Adrenal gland (tissue), 19 donors: ENCODE measurements at places on chromosomes 3 and 15.

GRCh38 chr15:29125382-29126207, 144.0 kb downstream of the NSMCE3 start:
- no peak for DNase-seq

DNA sequence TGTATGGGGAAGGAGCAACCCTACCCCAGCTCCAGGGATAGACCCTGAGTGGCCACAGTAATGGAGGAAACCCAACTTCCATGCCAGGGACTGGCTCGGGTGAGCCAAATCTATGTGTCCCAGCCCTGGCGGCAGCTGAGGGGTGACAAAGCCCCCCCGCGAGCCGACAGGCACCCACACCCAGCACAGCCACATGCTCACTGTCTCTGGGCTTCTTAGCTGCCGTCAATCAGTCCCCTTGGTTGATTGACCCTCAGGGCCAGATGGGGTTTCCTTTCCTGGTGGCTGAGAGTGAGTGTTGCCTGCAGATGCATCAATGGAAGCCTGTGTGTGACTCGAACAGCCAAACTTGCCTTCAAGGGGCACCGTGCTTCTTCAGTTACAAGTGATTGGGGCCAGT, 2.1 kb upstream of the OCA2 start:
- DNase-seq = no peak

DNA sequence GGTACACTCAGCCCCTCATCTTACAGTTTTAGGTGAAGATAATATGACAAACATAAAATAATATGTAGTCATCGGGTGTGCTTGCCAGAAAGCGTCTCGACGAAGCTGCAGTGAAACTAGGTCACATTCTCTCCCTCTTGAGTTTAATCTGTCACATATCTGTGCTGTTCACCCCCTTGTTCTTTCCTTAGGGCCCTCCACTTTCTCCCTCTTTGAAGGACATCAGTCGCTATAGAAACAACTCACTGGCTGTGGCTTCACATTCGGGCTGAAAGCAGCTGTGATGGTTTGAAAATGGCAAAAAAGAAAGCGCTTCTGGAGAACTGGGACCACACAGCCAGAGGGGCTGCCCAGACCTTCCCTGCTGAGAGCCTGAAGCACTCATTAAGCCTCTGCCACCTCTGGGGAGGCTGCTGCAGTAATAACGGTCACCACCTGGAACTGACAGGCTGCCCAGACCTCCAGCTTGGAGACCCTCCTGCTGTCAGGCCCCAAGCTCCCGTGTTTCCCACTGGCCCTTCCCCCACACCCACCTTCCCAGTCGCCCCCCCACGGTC, 50.3 kb downstream of the ABTB1 start:
- DNase-seq = no peak

GRCh38 chr3:182612332-182612731, 181.0 kb upstream of the ATP11B start:
- no peak for DNase-seq

GRCh38 chr3:95354489-95354888, 1291.6 kb downstream of the NSUN3 start:
- no peak for DNase-seq

DNA sequence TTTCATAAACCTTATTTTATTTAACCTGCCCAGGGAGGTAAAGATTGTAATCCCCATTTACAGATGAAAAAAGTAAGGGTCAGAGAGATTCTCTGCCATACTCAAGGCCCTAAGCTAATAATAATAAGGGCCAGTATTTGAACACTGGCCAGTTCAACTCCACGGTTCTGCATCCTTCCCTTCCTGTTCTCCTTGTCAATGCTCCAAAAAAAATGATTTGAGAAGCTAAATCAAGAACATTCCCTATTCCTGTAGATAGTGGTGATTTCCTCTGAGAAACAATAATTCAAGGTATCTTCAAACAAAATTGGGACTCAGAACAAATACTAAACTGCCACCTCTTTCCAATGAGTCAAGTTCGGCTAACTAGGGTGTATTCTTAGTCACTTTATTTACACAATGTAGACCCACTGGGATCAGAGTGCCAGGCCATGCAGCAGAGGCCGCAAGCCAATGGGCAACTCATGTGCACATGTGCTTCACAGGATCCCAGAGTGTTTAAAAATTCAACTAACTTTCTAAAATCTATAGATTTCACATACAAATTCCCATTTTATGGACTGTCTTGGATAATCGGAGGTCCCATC, 459.6 kb upstream of the WNT5A start:
- no peak for DNase-seq

GRCh38 chr3:3737531-3737930, 61.7 kb upstream of the LRRN1 start:
- DNase-seq = no peak

DNA sequence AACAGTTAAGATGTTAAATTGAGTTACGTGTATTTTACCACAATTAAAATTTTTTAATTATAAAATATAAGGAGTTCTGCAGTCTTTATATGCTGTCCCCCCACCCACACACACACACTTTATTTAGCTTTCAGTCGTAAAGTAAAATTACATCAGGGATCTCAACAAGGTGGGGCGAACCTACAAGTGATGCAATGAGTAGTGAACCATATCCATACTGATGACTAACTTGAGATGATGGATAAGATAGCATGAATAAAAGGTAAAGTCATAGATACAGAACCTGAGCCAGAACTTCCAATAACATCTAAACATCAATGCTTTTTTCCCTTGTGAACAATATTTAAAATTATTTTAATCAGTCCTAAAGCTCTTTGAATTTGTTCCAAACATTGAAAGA, 77.2 kb downstream of the VPS13C start:
- DNase-seq = no peak

DNA sequence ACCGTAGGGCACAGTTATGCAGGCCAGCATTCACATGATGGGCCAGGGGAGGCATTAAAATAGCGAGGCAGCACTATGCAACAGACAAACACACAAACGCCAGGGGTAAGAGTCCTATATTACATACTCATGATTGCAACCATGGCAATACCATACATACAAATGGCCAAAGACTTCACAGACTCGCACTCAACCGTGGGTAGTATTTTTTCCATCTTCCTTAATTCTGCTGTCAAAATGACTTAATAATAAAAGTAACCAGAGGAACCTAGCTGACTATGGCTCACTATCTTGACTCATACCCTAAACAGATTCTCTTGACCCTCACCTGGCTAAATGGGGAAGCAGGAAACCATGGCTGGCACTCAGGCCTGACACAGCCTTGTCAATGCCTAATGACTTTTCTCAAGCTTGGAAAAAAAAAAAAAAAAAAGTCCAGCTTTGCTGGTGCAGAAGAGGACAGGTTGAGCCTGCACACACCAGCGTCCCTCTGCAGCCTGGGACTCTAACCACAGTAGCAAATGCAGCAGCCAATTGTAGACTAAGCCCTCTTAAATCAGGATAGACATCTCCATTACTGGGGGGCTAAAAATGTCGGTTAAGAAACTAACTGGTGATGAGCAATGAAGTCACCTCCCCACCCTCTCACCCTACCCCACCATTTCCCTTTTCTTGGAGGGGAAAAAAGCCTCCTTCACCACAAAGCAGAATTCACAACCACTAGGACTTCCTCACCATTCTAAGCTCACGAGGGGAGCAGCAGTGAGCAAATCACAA, 23.1 kb downstream of the CCDC12 start:
- no peak for DNase-seq

DNA sequence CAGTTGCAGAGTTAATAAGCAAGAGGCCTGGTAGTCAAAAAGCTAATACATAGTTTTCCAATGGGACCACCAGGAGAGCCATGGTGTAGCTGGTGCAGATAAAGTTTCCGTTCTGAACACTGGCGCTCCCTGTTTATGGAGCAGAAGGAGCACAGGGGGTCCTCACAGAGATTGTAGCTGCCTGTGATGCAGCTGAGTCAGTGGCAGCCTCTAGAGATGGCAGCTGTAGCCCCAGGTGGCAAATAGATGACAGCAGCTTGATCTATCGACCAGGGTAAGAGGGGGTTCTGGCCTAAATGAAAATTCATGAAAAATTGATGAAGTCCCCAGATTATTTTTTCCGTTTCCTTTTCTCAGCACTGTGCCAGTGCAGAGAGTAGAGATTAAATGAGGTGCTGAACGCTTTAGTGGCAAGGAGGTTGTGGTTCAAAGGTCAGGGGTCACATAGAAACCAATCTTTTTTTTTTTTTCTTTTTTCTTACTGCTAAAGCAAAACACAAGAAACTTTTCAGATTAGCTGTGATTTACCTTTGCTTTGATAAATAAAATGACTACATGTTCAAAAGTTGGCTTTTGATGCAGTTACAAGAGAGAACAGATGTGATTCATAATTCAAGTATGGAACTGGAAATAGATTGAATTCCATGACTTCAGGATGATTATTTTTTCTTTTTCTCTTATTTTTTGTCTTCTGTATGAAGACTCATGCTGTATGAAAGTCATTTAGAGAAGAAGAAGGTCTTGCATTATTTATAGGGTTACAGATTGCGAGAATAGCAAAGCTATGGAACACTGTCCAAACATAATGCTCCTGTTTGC, 63.3 kb downstream of the ROBO2 start:
- DNase-seq = no peak
